ENCODE measurements at places on chromosomes 1 and 21.

DNA sequence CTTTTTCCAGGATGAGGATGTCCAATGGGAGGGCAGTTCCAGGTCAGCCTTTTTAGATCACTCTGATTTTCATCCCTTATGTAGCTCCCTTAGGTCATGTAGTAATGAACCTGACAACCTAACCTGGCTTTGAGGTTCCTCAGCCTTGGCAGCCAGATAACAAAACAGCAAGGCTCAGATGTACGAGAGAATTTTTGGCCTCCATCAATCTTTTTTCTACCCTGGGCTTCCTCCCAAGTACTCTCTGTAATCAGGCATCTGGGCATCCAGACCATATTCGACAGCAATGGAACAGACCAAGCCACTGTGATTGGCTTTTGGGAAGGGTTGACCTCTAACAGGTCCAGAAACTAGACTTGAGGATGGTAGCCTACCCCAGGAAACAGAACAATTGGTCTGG, 38.6 kb downstream of the KCNH1 start:
- DNase-seq: no peak

DNA sequence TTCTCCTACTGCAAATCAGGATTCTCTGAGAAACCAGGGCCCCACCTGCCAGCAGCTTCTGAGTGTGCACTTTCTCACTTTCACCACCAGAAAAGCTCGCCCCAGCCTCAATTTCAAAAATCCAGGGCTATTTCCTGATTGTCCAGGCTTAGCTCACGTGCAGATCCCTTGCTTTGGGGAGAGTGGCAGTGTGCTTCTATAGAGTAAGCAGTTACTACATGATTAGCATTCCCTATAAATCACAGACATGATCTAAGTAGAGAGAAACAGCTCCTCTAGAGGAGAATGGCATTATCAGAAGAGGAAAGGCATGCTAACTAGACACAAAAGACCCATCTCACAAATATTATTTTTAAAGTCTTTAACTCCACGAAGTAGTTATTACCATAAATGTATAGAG, 456.0 kb upstream of the PKN2 start:
- DNase-seq: no peak

GRCh38 chr1:111624382-111624781, 4.8 kb downstream of the RAP1A start:
- DNase-seq: no peak

GRCh38 chr21:17978895-17979294, 159.7 kb upstream of the C21orf91 start:
- DNase-seq: no peak

DNA sequence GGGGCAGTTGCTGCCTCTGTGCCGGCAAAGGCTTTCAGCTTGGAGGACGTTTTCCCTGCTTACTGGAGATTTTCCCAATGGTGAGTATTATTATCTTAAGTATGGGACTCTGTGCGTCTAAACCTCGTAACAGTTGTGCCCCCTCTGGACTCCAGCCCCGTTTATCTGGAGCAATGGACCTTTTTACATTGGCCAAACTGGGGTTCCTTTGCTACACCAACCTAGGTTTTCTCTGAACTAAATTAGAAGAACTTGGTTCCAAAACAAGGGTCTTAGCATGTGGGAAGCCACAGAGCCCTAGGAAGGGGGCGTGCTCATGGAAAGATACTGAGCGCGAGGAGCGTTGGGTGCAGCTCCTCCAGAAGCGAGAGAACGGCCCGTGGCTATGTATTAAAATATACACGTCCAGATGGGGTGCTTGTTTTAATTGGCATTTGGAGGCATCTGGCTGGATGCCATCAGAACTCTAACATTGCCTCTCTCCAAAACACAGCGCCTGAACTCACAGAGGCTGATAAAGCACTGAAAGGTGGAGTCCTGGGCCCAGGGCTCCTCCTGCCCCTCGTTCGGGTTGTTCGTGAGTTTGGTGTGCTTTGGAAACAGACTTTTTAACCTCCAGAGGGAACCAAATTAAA, 28.4 kb downstream of the POFUT2 start:
- DNase-seq: peak; percentile 43

GRCh38 chr1:179026813-179027669, 1.3 kb downstream of the FAM20B start:
- no peak for DNase-seq

- DNase-seq: no peak
These were observed 220.9 kb downstream of the ATG4C start for GRCh38 chr1:63004868-63005267.

GRCh38 chr21:45590246-45590725, 48.0 kb upstream of the SLC19A1 start:
- DNase-seq: peak; percentile 79

- DNase-seq: no peak
These were observed 324.8 kb upstream of the C1orf174 start for GRCh38 chr1:4224684-4225467.

GRCh38 chr1:230972855-230973271, 5.8 kb downstream of the TTC13 start:
- DNase-seq: no peak

- DNase-seq: no peak
These were observed 116.0 kb downstream of the PROX1 start for GRCh38 chr1:214103778-214104177.

DNA sequence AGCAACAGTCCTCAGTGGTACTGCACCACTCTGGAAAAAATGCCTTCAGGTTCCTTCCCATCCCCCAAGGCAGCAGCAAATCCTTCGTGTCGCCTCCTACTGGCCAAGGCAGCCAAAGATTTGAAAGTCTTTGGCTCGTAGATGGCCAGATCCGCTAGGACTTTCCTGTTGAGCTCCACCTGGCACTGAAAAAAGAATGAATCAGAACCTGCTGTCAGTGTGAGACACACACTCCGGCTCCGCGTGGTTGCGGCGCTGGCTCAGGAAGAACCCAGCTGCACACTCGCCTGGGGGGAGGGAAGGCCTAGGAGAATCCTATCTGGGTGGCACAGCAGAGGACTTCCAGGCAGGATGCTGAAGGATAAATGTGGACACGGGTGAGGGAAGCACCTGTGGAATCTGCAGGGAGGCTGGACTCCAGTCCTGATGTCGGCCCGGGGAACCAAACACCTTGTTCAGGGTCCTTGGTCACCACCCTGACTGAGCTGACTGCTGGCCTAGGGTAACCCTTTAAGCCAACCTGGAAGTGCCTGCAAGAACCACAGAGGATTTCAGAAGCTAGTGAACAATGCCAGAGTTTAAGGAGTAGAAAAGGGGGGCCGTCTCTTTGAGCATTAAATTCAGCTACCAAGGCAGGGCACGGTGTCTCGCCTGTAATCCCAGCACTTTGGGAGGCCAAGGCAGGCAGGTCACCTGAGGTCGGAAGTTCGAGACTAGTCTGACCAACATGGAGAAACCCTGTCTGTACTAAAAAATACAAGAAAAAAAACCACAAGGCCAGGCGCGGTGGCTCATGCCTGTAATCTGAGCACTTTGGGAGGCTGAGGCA, 3.2 kb upstream of the CCNL2 start:
- DNase-seq: no peak

DNA sequence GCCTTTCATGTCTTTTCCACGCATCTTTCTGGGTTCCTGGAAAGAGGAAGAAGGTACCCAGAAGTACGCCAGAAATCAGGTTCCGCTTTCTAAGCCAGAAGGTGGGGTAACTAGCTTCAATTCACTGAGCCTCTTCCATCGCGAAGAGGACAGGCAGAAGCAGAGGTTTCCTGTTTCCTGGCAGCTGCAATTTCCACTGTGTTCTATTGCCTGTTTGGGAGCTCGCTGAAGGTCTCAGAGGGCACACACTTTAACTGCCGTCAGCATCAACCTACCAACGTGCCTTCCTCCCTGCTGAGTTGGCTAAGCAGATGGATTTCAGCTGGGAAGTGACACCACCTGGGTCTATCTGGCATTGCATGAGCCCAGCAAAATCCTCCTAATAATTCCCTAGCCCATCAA, 10.0 kb downstream of the NCF2 start:
- DNase-seq: no peak

- DNase-seq: no peak
These were observed 73.3 kb downstream of the CNIH3 start for GRCh38 chr1:224689374-224689773.

DNA sequence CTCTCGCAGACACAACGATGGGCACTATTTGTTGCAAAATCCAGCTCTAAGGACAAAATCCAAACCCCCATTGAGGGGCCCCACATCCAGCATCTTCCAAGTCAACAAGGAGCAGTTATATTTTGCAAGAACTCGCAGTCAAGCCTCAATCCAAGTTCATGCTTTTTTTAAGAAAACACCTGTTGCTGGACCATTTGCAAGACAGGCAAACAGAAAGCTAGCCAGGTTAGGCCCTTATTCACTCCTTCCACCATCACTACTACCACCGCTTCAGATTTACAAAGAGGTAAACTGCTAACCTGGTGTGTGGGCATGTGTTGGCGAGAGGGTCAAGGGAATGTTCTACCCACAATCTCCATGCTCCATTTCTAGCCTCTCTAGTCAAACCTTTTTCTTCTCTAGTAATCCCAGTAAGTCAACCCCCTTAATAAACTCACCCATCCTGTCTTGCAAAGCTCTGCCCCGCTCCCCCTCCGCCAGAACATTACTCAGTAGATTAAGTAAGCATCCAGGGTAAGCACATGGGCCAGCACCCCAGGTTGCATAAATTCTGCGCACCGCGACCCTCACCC, 703 bp downstream of the ERI3 start:
- DNase-seq: no peak

DNA sequence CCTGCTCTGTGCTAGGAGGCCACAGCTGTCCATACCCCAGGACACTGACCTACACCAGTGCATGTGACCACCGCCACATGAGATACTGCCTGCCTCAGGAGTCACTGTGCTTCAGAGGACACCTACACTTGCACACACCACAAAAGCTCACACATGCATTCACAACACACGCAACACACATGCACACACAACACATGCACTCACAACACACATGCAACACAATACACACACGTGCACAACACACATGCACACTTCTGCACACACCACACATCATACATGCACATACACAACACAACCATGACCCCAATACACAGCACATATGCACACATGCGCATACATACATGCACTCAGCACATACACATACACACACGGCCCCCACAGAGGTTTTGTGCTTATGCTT, 28.7 kb upstream of the BACE2 start:
- no peak for DNase-seq

GRCh38 chr1:38454749-38455441, 404.7 kb downstream of the RRAGC start:
- DNase-seq: no peak

DNA sequence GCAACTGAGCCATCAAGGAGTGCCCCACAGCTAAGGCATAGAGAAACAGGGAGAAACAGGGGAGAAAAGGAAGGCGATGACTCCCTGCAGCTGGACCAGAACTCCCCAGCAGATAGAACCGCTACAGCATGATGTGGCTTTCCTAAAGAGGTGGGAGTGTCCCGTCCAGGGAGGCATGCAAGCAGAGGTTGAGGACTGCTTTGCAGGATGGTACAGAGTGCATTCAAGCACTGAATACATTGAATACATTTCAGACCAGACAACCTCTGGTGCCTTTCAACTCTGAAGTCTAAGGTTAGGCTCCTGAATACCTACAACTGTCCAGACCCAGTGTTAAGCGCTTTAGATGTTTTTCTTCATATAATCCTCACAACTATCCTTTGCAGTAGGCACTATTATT, 13.3 kb downstream of the DLGAP3 start:
- DNase-seq: no peak

DNA sequence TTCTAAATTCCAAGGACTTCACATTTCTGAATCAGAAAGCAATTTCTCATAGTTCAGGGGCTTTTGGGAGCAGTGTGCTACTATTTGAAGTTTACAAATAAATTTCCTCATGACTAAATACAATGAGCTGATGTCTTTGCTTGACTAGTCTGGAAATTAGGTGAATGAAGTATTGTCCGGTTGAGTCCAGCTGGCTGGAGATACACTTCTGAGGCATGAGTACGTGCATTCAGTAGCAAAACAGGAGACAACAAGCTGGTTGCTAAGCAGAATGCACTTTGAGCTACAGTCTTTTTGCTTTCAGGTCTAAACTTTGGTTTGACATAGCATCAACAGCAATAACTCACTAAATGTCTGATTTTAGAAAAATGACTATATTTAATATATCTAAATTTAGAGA, 27.1 kb downstream of the ZNHIT6 start:
- no peak for DNase-seq

GRCh38 chr21:33856893-33857527, 58.6 kb downstream of the ATP5PO start:
- no peak for DNase-seq

DNA sequence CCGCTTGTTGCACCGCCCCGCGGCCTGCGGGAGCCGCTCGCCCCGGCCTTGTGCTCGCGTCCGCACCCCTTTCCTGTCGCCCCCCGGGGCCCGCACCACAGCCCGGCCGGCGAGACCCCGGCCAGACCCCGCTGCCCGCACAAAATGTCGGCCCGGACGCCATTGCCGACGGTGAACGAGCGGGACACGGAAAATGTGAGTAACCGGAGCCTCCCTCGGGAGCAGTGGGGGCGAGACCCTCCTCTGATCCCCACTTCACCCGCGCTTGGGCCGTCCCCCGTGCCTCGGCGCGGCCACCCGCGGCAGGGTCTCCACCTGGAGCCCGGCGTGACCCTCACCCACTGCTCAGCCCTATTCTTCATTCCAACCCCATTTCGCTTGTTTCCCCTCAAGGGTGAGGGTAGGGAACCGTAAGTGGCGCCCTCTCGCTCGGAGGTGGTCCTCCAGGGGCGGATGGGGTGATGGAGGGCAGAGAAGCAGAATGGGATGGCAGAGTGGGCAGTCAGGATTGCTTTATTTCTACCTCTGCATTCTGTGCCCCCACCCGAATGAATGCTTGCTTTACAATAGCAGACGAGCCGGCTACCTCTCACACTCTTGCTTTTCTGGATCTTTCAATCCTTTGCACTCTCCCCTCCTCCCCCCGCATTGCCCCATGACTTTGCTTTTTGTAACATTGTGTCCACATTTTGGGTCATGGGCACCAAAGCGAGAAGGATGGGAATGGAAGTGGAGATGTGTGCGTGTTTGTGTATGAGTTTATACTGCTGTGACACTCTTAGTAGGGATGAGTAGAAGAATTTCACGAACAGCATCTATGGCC, 954 bp downstream of the MARK1 start:
- DNase-seq: no peak

GRCh38 chr1:168607872-168608428, 31.5 kb downstream of the XCL1 start:
- DNase-seq: no peak

DNA sequence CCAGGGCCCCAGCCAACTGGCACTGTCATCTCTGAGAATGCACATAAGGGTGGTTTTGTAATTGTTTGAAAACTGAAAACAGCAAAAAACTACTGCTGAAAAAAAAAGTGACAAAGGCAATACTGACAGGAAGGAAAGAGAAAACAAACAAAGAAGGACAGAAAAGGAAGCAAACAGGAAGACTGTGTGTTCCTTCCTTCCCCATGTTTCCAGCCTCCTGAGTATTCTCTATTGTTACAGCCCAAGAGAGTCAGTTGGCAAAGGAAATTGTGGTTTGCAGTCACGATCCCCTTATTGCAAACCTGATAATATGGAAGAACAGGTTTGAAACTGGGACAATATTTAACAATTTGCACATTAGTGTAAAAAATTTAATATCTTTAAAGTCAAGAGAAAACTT, 1177.6 kb downstream of the PLA2G4A start:
- DNase-seq: no peak

- DNase-seq: no peak
These were observed 35.6 kb downstream of the IL23R start for GRCh38 chr1:67201891-67202290.
